ENCODE measurements at places on chromosomes 13 and 19.

GRCh38 chr19:41945135-41945766 is 13.9 kb downstream of the RABAC1 start:
- DNase-seq: no peak

DNA sequence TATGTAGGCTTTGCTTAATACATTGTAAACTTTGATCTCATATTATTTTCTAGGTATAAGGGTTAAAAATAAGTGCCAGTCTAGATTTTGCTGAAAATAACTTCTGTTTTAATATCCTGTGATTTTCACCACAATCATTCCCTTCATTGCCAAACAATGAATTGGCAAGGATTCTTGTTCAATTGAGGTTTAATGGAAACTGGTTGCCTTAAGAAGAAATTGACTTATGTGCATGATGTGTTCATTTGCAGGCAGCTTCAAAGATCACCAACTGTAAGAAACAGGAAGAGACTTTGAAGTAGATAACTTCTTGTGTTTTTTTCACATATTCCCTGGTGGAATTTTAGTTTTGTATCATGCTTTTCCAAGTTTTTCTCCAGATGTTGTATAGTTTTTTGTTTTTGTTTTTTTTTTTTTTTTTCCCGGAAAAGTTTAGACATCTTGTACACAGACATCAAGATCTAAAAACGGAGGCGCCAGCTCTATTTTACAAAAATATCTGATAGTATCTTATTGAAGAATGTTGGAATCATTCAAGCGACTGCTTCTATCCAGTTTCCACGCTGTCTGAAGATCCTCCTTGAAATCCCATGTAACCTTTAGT is 108.3 kb downstream of the POSTN start:
- no peak for DNase-seq

DNA sequence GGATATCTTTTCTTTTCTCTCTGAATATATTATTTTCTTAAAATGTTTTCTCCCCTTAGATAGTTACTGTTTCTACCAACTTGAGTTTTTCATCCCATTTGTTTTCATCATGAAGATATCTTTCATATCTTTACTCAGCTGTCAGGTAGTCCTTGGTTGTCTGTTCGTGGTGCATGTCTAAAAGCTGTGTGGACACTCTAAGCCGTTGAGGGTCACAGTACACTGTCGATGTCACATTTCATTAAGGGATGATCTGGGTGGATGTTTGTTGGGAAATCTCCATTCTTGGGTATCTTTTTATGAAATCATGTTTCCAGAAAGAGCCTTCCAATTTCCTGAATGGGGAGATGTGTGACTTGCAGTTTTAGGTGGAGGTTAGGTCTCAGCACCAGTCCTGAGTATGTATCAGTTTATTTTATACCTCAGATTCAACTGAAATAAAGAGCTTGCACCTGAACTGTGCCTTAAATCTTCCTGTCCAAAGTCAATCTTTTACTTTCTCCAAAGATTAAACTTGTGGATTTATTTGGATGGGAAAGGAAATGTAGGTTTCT is 23.2 kb downstream of the ZMYM2 start:
- no peak for DNase-seq

DNA sequence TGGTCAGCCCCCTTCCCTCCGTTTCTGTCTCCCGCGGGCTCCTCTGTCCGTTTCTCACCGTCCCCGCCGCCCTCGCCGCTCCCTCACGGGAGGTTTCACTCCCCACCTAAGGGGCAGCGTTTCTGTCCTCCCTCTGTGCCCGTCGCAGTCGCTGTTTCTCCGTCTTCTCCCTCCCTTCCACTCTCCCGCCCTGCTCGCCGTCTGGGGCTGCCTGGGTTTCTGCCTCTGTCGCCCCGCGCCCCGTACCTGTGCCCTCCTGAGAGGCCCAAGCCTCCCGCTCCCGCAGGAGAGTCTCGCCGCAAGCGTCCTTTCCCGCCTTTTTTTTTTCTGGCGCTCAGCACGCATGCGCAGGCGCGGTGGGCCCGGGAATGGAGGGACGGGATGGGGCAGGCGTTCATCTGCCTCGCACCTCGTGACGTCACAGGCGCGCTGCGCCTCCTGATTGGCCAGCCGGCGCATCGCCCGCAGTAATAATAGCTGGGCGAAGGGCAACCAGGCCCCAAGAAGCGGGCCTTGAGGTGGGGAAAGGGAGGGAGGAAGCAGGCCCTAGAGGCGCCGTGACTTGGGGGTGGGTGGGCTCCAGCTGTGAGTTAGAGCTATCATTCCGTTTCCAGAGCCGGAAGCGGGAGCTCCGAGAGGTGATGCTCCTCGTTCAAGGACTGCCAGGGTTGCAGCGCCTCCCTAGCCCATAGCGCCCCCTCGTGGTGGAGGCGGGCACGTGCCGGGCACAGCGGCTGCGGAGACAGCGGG is 15.4 kb downstream of the SSC5D start:
- DNase-seq: peak; percentile 95

DNA sequence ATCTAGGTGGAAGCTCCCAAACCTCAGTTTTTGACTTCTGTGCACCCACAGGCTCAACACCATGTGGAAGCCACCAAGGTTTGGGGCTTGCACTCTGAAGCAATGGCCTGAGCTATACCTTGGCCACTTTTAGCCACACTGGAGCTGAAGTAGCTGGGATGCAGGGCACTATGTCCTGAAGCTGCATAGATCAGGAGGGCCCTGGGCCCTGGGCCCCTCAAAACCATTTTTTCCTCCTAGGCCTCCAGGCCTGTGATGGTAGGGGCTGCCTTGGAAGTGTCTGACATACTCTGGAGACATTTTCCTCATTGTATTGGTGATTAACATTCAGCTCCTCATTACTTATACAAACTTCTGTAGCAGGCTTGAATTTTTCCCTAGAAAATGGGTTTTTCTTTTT is 273.7 kb downstream of the FGF9 start:
- DNase-seq: no peak

DNA sequence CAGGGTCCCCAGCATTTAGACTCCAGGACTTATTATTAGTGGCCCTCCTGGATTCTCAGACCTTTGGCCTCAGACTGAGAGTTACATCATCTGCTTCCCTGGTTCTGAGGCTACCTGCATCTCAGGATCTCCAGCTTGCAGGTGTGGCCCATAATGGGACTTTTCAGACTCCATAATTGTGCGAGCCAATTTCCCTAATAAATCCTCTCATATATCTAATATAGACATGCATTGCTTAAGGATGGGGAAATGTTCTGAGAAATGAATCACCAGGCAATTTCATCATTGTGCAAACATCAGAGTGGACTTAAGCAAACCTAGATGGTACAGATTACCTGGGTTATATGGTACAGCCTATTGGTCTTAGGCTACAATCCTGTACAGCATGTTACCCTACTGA is 116.5 kb upstream of the FBXL3 start:
- no peak for DNase-seq

DNA sequence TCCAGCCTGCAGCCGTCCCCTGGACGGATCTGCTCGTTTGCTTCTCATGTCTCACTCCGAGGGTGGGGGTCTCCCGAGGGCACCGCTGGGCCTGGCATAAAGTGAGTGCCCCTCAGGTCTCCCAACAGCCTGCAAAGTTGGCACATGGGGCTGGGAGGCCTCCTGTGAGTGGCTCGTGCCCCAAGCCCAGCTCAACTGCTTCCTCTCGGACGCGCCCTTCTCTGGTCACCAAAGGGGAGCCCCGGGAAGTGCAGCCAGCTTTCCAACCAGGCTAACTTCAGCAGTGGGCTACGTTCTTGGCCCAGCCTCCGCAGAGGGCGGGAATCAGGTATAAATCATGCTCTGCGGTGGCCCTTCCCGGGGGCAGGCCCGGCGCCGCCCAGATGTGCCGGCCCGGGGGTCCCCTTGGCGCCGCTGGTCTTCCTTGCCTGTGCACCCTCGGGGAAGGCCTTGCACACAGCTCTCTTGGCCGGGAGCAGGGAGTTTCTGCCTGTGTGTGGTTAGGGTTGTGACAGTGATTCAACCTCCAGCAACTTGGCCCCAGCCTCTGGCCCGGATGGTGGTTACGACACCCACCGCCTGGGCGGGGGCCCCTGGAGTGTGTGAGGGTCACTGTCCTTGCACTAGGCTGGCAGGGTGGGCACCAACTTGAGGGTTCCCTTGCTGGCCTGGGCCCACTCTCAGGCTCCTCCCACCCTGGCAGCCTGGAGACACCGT is 20.7 kb downstream of the CEBPG start:
- no peak for DNase-seq

Measured in dorsolateral prefrontal cortex (tissue), 122 donors.